MG63 (cell line): ENCODE measurements at places on chromosomes 1 and 21. TPM values are rescaled to one million over a fixed set of nuclear protein-coding genes. Genes with fewer than 3 reads are reported as not detected.
A peak's percentile ranks its signal among the peaks of the same experiment; 100 is the strongest.

Gene SPRR1B
- not detected in 2 replicates for total RNA-seq

Gene C8A
- total RNA-seq, result not detected in 2 replicates

Gene NID1
- 10.8 and 14.4 TPM in 2 replicates for total RNA-seq

Gene ANGPTL7
- total RNA-seq, result not detected in 2 replicates

Gene SPRR3
- total RNA-seq, result not detected in 2 replicates

Gene ZNF648
- total RNA-seq, result not detected in 2 replicates

Gene TXNIP
- 20.4 and 20.6 TPM in 2 replicates for total RNA-seq

Gene KCNH1
- total RNA-seq, result not detected in 2 replicates

Gene TCHHL1
- total RNA-seq, result not detected in 2 replicates

- peak; percentile 18 for DNase-seq
These were observed 70.6 kb upstream of the PTGFR start for GRCh38 chr1:78420181-78420580.

DNA sequence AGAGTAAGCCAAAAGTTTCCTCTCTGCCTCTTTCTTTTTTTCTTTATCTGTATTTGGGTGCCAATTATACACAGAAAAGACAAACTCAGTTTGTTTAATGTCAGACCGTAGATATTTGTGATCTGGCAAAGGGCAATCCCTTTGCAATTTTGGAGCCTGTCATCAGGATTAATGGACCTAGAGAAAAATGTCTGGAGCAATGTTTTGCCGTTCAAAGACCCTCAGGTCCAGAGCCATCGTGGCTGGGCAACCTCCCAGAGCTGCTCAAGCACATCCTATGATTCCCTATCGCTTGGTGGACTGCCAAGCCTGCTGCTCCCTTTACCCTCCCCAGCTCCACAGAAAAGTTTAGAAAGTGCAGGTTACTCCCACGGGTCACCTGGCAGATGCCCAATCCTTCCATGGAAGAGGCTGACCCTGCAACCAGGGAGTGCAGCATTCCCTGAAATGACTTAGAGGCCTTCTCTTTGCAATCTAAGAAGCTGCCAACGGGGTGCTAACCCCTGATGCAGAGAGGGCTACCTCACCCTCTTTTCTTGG lies 112.5 kb upstream of the NGF start:
- no peak for DNase-seq

- peak; percentile 76 for DNase-seq
These were observed 53.1 kb downstream of the NBPF6 start for GRCh38 chr1:108503062-108503733.

- DNase-seq, result peak; percentile 25
These were observed 32.0 kb downstream of the EGLN1 start for GRCh38 chr1:231390071-231390470.

DNA sequence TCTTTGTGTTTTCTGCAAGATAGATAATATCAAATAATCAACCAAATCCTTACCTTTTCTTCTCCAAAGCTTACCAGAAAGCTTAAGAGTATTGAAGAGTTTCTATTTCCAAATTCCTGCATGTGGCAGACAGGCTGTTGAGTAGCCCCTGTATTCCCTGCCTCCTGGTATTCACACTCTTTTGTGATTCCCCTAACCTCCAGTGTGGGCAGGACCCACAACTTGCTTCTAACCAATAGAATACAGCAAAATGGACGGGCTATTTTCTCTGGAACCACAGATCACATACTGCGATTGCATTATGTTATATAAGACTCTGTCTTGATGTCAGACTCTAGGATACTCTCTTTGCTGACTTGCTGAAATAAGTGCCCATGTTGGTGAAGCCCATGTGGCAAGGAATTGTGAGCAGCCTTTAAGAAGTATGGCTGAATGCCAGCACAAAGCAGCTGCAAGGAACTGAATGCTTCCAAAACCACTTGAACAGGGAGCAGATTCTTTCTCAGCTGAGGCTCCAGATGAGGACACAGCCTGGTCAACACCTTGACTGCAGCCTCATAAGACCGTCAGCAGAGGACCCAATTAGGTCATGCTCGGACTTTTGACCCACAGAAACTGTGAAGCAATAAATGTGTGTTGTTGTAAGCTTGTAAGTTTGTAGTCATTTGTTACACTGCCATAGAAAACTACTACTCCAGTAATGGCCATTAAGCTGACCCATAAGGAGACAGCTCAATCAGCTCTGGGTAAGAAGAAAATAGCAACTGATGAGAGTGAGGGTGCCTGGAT lies 47.9 kb upstream of the PLXNA2 start:
- DNase-seq, result no peak

DNA sequence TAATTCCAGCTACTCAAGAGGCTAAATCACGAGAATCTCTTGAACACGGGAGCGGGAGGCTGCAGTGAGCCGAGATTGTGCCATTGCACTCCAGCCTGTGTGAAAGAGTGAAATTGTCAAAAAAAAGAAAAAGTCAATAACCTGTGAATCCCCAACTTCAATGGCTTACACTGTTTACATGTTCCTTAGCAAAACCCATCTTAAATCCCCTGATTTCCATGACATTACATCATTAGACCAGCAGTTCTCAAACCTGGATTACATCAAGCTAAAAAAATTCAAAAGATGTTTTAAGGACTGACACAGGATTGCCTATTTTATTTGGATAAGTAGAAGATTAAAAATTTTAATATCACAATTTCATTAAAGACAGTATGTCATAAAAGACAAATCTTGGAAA lies 12.4 kb downstream of the GPBP1L1 start:
- no peak for DNase-seq

- DNase-seq, result no peak
These were observed 114.2 kb upstream of the ATP1A1 start for GRCh38 chr1:116258668-116259419.

DNA sequence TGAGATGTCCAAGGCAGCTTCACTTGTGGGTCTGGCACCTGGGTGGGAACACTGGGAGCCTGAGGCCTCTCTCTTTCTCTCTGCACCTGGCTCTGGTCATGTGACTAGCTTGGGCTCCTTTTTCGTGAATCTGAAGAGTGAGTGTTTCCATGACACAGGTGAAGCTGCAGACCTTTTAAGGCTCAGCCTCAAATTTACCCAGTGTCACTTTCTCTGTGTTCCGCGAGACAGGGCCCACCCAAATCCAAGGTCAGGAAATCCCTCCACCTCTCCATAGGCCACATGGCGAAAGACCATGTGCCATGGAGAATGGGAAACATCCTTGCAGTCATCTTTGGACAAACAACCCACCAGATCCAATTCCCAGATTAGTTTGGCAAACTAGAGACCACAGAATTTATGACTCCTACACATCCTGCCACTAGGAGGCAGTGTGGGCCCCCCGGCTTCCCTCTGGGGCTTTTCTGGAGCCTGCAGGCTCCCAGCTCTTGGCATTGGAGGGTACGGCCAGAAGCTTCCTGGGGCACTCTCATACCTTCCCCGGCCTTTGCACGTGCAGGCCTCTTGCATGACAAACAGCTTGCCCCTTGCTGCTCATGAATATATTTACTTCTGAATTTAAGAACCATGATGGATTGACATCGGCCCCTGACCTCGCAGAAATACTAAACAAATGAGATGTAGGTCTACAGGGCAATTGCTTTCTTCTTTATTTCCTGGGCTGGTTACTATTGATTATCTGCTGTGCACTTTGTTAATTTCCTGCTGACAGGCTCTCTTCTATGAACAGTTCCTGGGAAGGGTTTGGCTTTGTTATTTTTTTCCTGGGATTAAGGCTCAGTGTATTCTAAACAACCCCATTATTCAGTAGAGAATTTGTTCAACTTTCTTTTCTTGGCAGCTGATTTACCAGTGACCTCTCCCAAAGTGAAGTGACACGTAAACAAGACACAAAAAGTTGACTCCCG lies 180.7 kb downstream of the KAZN start:
- DNase-seq, result peak; percentile 28

DNA sequence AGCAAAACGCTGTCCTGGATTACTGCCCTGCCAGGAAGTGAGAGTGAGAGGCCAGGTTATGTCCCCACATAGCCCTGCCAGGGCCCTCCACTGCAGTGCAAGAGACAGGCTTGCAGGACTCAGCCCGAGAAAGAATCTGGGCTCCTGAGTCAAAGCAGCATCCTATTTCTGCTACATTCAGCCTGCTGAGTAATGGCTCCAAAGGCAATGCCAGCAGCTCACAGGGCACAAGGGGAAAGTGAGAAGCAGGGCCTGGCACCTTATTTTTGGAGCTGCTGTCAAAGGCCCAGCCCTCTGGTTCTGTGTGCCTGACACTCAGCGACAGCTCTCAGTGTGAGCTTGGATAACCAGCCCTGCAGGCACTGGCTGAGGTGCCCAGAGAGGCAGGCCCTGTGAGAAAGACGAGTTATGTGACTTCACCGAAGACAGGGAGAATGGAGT lies 83.9 kb downstream of the DTL start:
- DNase-seq, result no peak

DNA sequence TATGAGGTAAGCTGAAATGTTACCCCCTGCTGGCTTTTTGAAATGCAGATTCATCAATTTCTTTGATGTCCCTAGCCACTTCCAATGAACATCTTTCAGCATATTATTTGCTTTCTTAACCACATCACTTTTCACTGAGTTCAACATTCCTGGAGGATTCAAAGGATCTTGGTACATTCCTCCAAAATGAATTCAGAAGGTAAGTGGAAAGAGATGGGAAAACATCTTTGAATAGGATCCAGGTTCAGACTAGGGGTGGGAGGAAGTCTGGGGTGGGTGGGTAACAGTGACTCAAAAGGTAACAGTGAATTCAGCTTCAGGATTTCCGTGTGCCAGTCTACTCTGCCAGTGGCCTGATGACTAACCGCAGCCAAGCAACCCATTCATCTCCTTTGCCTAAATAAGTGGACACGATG lies 180.7 kb downstream of the ZC3H11B start:
- peak; percentile 11 for DNase-seq

DNA sequence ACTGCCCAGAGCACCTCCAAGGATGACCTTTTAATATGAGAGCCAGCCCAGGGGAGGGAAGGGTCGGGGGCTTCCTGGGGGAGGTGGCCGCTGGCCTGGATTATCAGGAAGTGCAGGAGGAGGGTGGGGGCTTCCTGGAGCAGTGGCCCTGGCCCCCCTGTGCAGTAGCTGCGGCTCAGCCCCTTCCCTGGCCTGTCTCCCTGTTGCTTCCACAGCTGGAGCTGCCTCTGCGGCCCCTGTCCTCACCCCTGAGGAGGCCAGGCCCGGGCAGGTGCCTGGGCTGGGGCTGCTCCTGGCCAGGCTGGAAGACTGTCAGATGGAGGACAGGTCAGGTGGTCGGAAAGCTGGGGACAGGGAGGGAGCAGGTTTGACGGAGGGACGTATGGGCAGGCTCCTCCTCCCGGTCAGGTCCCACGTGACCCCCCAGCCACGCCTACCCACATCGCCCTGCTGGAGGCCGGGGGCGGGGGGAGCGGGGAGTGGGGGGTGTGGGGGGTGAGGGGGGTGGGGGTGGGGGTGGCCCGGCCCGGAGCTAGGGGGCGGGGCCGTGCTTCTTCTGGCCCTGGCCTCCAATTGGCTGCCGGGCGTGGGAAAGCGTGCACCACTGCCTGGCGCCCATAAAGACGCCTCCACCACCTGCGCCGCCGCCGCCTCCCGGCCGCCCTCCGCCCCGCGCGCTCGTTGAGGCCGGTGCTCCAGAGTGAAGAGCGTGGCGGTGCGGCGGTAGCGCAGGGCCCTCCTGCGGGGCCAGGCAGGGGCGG lies 10.2 kb upstream of the TNFRSF14 start:
- DNase-seq, result peak; percentile 37

- no peak for DNase-seq
These were observed at the start of gene S100A7A for GRCh38 chr1:153415850-153416570. Gene S100A7A, plus strand, starts transcription at chr1:153416520. Its CDS starts 1,563 bp downstream, at chr1:153418083.

GRCh38 chr1:27666791-27667254 lies 5.2 kb downstream of the IFI6 start:
- no peak for DNase-seq

DNA sequence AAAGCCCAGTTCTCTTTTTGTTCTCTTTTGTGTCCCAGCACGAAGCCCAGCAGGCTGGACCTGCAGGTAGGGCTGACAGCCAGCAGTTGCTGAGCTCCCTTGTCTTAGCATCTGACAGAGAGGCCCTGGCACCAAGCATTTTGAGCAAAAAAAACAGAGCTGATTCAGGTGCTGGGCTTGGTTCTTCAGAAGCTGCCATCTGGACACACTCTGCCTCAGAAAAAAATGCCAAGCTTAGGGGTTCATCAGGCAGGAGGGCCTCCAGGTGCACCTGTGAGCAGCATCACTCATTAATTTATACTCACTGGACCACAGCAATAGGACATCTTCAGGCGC lies 167.1 kb upstream of the PLD5 start:
- DNase-seq, result no peak

- no peak for DNase-seq
These were observed 79.5 kb upstream of the SIPA1L2 start for GRCh38 chr1:232709386-232709785.
